ENCODE measurements at places on chromosomes 5 and 9. TPM values are rescaled to one million over a fixed set of nuclear protein-coding genes. Genes with fewer than 3 reads are reported as not detected.

Gene AK8
- 0.13 TPM for total RNA-seq

Gene GDA
- 0.05 TPM for total RNA-seq

Gene PKD2L2
- not detected for total RNA-seq

Gene ALDH1A1
- 199 TPM for total RNA-seq

Gene FAM114A2
- 19.4 TPM for total RNA-seq

Gene PRR16
- total RNA-seq, result 9.2 TPM

Gene IFNA2
- not detected for total RNA-seq

DNA sequence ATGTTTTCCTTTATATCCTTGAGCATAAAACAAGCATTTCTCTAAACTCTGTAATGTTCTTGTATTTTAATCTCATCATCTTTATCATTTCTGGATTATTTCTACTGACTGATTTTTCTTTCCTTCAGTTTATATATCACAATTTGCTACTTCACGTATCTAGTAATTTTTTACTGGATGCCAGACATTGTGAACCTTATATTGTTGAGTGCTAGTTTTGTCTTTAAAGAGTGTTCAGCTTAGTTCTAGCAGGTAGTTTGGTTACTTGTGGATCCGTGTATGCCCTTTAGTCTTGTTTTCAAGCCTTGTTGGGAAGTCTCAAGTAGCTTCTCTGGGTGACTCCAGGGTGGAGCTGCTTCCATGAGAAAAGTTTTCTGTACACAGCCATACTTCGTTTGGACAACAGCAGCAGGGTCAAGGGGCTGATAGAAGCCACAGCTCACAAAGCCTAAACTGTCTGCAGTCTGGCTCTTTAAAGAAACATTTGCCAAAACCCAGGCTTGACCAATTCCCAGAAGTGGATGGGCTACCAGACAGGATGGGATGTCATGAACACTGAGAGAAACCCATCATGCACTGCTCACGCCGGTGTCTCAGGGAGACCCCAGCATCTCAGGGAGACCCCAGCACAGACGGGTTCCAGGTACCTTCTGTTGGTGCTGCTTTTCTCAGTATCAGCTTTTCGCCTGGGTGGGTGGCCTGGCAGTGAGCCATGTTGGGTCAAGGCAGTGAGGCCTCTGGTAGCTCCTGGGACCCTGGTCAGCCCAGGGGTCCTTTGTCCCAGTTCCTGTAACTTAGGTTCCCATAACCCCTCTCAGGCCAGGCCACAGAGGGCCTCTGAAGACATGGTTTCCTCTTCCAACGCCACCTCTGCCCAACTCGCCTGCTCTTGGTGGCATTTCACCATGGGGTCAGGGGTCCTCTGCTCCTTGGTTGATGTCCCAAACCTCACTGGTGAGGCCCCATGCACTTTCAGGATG is 29.1 kb downstream of the TRIP13 start:
- no peak for DNase-seq

DNA sequence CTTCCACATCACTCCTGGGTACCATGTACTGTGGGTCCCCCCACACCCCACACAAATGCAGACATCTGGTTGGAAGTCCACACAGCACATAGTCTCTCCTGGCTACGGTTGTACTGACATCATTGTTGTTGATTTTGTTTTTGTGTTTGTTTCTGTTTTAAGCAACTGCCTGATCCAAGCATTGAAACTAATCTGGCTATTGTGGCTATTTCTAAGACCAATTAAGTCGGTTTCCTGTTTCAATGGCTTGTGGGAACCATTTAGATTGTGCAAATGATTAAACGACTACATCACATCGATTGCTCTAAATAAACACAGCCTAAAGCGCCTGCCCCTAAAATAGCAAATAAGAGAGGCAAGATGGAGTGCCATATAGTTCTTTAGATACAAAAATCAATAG is 226.8 kb upstream of the IRX4 start:
- peak; percentile 3 for DNase-seq

- peak; percentile 99 for DNase-seq
Observed at GRCh38 chr9:27125030-27125429, 16.0 kb downstream of the TEK start.

- DNase-seq, result no peak
Observed at GRCh38 chr5:153209016-153209415, 281.5 kb upstream of the GRIA1 start.

- no peak for DNase-seq
Observed at GRCh38 chr5:135600971-135601381, 22.2 kb upstream of the CXCL14 start.

DNA sequence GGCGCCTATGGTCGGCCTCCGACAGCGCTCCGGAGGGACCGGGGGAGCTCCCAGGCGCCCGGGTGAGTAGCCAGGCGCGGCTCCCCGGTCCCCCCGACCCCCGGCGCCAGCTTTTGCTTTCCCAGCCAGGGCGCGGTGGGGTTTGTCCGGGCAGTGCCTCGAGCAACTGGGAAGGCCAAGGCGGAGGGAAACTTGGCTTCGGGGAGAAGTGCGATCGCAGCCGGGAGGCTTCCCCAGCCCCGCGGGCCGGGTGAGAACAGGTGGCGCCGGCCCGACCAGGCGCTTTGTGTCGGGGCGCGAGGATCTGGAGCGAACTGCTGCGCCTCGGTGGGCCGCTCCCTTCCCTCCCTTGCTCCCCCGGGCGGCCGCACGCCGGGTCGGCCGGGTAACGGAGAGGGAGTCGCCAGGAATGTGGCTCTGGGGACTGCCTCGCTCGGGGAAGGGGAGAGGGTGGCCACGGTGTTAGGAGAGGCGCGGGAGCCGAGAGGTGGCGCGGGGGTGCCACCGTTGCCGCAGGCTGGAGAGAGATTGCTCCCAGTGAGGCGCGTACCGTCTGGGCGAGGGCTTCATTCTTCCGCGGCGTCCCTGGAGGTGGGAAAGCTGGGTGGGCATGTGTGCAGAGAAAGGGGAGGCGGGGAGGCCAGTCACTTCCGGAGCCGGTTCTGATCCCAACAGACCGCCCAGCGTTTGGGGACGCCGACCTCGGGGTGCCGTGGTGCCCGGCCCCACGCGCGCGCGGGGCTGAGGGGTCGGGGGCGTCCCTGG is 561 bp downstream of the DAPK1 start:
- peak; percentile 83 for DNase-seq

DNA sequence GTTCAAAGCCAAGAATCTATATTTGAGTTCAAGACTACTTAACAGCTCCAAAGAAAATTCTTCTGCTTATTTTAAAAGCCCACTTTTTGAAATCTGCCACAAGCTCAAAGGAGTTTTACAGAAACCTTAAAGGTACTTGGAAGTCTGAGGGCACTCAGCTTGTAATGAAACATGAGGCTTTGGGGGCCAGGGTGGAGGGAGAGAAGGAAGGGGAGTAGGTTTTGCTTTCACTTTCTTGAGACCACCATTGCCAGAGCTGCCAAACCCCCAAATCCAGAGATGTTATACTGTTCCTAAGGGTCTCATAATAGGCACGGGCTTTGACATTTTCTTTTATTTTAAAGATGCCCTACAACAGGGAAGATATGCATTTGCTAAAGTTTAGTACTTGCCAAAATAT is 42.6 kb upstream of the TNFAIP8 start:
- no peak for DNase-seq

DNA sequence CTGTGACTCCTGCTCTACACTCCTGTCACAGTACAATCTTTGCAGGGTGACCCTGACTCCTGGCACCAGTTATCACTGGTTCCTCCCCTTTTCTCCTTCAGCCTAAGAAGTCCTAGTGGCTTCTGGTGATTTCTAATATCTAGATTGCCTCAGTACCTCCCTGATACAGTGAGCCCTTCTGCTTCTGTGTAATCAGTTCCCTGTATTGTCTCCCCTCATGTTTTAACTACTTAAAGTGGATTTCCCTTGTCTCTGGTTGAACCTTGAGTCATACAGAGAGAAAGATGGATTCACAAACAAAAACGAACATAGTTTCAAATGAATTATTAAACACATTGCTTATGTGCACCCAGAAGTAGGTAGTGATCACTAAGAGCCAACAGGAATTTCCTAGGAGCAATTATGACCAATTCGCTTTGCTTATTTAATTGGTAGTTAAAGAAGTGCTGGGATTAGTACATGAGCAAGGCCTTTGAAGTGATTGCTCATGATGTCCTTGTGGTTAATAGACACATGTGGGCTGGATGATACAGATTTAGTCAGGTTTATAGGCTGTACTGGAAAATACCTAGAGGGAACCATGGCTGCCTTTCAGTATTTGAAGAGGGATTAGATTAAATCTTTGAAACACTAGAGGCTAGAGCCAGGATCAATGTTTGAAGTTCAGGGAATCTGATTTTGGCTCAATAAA is 145.8 kb upstream of the MEF2C start:
- DNase-seq, result peak; percentile 28

DNA sequence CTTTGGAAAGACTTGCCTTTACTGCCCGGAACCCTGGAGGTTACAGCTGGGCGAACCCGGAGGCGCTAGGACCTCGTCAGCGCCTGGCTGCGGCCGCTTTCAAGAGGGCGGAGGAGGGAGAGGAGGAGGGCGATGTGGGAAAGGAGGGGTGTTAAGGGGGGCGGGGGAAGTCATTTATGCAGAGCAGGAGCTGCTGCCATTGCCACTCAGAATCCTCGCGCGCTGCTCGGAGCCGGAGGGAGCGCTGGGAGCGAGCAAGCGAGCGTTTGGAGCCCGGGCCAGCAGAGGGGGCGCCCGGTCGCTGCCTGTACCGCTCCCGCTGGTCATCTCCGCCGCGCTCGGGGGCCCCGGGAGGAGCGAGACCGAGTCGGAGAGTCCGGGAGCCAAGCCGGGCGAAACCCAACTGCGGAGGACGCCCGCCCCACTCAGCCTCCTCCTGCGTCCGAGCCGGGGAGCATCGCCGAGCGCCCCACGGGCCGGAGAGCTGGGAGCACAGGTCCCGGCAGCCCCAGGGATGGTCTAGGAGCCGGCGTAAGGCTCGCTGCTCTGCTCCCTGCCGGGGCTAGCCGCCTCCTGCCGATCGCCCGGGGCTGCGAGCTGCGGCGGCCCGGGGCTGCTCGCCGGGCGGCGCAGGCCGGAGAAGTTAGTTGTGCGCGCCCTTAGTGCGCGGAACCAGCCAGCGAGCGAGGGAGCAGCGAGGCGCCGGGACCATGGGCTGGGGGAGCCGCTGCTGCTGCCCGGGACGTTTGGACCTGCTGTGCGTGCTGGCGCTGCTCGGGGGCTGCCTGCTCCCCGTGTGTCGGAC is at the start of gene PCSK5:
Gene PCSK5, plus strand, starts transcription at position 202 of the 805 bp plus-strand sequence. Its CDS starts 509 bp downstream, at position 711.
- peak; percentile 96 for DNase-seq

DNA sequence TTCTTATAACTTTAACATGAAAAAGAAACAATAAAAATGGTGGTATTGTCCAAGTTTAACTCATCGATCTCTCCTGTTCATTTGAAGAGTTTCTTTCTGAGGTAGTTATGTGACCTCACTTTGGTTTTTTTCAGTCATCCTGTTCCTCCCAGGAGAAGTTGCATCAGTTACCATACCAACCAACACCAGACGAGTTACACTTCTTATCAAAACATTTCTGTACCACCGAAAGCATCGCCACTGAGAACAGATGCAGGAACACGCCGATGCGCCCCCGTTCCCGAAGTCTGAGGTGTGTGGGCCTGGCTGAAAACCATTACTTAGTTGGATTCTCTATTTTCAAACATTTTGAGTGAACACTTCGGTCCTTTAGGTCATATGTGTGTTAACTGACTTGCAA is 96.3 kb downstream of the CD180 start:
- DNase-seq, result no peak

- no peak for DNase-seq
Observed at GRCh38 chr5:72814104-72814503, 2.4 kb upstream of the TNPO1 start.

DNA sequence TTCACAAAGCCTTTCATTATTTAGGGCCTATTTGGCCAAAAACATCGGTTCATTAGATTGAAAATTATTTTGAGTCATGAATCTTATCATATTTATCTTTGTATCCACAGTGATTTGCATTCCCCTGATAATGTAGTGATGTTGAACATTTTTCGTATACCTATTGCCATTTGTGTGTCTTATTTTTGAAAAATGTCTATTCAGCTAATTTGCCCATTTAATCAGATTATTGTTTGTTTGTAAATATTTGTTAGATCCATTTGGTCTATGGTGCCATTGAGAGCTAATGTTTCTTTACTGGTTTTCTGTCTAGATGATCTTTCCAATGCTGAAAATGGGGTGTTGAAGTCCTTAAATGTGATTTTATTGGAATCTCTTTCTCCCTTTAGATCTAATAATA is 439.2 kb upstream of the TYRP1 start:
- DNase-seq, result no peak

DNA sequence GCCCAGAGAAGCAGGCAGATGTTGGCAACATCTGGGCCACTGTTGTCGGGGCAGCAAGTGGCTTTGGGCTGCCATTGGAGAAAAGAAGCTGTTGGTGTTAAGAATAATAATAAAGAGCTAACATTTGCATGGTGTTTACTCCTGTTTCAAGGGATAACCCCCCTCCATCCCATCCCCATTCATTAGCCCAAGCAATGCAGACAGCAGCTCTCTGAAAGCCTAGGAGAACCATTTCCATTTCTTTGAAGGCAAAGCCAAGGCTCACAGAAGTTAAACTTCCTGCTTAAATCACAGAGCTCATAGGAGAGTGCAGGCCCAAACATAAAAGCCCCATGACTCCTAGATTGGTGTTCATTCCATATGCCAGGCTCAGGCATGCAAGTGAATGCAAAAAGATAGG is 175.4 kb downstream of the ASTN2 start:
- DNase-seq, result no peak

GRCh38 chr9:121781701-121782464 is 130.4 kb downstream of the DAB2IP start:
- no peak for DNase-seq

DNA sequence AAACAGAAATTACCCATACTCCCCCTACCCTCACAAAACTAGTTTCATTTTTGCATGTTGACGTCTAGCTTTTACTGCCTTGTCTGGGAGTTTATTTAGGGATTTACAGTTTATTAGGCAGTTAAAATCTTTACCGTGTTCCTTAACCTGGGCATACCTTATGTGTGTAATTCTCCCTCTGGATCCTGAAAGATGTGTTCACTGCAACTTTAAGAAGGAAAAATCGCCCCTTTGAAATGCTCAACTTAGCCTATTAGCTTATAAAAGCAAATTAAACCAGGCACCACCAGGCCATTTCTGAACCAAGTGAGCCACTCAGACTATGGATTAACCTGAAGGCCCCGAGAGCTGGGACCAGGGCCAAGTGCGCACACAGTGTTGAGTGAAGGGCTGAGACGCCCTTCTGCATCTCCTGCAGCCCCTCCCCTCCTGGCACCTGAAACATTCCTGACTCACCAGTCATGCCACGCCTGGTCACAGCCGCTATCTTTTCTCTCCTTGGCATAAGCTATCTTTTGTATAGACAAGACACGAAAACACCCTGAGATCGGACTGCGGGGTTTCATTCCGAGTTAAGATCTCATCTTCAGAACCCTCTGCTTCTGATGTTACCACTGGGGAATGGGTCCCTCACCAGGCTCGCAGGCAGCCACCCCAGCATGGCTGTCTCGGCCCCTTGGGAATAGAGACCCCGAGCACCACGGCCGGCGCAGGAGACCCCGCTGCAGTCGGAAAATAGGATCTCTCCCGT is 111.9 kb downstream of the ROR2 start:
- DNase-seq, result no peak

GRCh38 chr5:74476046-74476818 is 164.3 kb downstream of the ENC1 start:
- DNase-seq, result no peak
